ENCODE measurements at places on chromosomes 12 and 14. TPM values are rescaled to one million over a fixed set of nuclear protein-coding genes. Genes with fewer than 3 reads are reported as not detected.

GRCh38 chr12:112855375-112855774, 51.4 kb upstream of the OAS1 start:
- H3K36me3 ChIP-seq: no peaks in the 10 kb centered on the region
- no peak overlapping the region for H3K4me3 ChIP-seq
- DNase-seq: no peak
- H3K4me1 ChIP-seq: no peaks in the 10 kb centered on the region

GRCh38 chr12:119807380-119807779, 69.7 kb downstream of the CIT start:
- H3K4me1 ChIP-seq: peaks cover 5% of the 10 kb centered on the region
- no peak for DNase-seq
- no peaks in the 10 kb centered on the region for H3K36me3 ChIP-seq
- no peak overlapping the region for H3K27ac ChIP-seq

The CMAS gene
- total RNA-seq: 57.2 TPM

The CCDC63 gene
- not detected for total RNA-seq

DNA sequence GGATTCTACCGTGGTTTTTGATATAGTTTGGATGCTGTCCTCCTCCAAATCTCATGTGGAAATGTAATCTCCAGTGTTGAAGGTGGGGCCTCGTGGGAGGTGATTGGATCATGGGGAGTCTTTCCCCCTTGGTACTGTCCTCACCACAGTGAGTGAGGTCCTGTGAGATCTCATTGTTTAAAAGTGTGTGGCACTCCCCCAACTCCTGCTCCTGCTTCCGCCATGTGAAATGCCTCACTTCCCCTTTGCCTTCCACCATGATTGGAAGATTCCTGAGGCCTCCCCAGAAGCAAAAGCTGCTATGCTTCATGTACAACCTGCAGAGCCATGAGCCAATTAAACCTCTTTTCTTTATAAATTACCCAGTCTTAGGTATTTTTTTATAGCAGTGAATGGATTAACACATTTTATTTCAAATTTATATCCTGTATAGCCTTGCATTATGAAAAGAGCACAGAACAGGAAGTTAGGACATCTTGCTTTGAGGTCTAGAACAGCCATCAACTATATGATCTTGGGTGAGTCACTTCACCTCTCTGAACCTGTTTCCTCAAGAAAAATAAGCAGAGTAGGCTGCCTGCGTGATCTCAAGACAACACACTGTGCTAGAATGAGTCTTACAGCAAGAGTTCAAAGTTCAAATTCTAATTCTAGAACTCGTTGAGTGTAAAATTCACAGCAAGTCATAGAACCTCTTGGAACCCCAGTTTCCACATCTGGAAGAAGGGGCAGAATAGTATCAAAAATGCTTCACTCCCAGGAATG, 160.9 kb upstream of the EEA1 start:
- H3K27me3 ChIP-seq: no peaks in the 10 kb centered on the region
- H3K4me3 ChIP-seq: no peak overlapping the region
- no peaks in the 10 kb centered on the region for H3K36me3 ChIP-seq
- H3K4me1 ChIP-seq: peaks cover 16% of the 10 kb centered on the region

- H3K27me3 ChIP-seq: no peaks in the 10 kb centered on the region
- H3K4me3 ChIP-seq: no peak overlapping the region
- DNase-seq: no peak
- no peaks in the 10 kb centered on the region for H3K36me3 ChIP-seq
Observed at GRCh38 chr14:54815016-54815415, 87.6 kb downstream of the GCH1 start.
